ENCODE measurements at places on chromosomes 5 and 9.

DNA sequence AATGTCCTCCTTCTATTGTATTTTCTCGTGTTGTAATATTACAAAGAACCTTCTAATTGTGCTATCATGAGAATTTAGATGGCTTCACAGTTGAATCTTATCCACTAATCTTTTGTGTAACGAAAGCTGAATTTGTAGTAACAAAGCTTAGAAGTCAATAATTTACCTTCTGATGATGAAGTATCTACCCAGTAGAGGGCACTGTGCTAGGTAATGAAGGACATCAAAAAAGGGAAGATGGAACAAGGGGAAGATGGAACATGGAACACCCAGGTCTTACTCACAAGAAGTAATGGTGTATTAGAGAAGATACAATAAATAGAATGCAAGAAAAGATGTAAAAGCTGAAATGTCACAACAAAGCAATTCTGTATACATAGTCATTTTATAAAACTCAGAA is 131.0 kb upstream of the CCNG1 start:
- no peak for DNase-seq

DNA sequence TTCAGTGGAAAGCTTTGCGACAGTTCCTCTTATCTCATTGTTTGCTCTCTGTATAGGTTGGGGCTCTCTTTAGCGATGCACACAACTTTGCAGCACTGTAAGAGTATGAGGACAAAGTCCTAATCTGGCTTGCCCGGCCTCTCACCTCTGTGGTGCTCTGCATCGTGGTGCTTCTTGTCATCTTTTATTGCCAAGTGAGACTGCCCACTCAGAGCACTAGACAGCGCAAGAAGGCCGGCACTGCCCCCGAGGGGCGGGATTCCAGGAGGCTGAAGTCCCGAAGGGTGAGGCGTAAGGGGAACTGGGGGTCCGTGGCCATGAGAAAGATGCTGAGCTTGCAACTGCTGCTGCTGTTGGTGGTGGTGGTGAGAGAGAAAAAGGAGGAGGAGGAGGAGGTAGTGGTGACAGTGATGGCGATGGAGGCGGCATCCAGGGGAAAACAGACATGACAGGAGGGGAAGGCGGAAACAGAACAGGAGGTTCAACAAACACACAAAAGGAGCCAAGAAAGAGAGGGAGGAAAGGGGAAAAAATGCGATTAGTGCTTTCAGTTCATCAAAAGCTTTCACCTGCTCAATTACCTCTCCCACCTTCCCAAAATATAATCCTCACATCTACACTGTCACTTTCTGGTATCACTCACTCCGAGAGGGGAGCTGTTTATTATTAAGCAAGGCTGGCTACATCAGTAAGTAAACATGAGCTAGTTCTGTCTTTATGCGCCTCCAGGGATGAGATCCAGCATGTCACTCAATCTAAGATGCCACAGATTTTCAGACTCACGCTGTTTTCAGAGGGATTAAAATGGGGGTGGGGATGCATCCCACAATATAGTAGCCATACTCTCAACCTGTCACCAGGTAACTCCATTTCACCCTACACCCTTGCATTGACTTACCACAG is 55.1 kb downstream of the TLE1 start:
- DNase-seq = no peak

DNA sequence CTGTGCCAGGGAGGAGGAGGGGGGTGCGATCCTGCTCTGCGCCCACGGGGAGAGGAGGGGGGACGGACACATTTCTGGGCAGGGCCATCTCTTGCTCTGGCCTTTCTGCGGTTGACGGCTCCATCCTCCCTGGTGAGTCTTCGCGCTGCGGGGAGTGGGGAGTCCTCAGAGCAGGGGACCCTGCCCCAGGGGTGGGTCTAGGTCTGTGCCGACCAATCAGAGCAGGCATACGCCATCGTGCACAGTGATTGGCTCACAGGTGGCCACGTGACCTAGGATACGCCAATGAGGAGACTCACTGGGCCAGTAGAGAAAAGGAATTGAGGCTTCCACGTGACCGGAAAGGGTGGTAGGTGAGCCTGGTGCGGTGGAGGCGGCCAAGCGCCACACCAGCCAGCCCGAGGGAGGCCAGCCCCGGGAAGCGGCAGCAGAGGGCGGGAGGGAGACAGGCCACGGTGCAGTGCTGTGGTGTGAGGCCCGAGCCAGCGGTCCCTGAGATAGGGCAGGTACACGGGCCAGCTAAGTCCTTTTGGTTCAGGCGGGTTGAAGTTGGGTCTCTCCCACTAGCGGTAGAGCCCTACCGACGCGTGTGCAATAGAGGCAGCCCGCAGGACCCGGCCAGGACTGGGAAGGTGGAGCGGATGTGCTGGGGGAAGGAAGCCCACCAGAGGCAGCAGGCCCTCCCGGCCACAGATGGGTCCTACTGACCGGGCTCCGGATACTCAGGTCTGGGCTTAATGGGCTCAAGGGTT is 65.2 kb upstream of the RNF130 start:
- no peak for DNase-seq

GRCh38 chr5:77015938-77016569 is 14.2 kb upstream of the AGGF1 start:
- no peak for DNase-seq

- no peak for DNase-seq
These were observed 157.5 kb upstream of the FSTL4 start for GRCh38 chr5:133769842-133770241.

- DNase-seq = no peak
These were observed 77.4 kb downstream of the ZNF618 start for GRCh38 chr9:113953531-113953930.

- DNase-seq = no peak
These were observed 33.7 kb downstream of the FGF18 start for GRCh38 chr5:171453056-171453725.

- no peak for DNase-seq
These were observed 31.0 kb downstream of the PCBD2 start for GRCh38 chr5:134935711-134936602.

DNA sequence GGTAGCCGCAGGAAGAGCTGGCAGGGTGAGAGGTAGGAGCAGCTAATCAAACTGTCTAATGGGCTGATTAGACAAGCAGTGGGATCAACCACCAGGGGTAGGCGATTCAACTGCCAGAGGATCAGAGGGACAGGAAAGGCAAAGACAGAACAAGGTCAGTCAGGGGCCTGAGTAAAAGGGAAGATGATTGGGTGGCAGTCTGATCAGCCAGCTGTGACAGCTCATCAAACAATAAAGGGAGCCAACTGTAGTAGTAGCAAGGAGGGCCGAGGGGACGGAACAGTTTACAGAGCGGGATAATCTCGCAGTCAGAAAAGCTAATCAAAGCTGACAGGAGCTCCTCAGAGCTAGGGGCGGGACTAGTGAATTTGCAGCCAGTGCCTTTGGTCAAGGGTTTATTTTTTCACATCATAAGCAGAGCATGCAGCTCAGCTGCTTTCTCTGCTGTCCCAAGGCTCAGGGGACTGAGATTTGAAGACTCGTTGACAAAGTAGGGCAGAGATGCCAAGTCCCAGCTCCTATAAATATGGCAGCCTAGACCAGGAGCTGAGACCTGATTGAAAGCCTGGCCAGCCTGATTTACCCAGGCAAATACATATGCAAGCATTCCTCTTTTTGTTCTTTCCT is 418.2 kb downstream of the GABRG2 start:
- no peak for DNase-seq

GRCh38 chr9:22203371-22204138 is 194.4 kb upstream of the CDKN2B start:
- DNase-seq = no peak

DNA sequence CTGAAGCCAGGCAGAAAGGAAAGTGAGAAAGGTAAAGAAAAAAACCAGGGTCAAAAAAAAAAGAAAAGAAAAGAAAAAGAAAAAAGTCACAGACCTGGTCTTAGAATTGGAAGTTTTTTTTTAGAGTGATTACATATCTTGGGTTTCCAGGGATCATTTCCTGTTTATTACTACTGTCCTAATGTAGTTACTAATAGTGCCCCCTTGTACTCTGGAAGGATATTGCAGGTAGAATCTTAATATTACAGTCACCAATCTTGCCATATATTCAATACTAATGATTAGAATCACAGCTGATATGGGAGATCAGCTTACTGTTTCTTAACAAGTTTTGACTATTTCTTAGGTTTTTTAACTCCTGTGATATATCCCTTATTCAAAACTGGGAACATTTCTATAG is 543.2 kb upstream of the CDH6 start:
- DNase-seq = no peak

DNA sequence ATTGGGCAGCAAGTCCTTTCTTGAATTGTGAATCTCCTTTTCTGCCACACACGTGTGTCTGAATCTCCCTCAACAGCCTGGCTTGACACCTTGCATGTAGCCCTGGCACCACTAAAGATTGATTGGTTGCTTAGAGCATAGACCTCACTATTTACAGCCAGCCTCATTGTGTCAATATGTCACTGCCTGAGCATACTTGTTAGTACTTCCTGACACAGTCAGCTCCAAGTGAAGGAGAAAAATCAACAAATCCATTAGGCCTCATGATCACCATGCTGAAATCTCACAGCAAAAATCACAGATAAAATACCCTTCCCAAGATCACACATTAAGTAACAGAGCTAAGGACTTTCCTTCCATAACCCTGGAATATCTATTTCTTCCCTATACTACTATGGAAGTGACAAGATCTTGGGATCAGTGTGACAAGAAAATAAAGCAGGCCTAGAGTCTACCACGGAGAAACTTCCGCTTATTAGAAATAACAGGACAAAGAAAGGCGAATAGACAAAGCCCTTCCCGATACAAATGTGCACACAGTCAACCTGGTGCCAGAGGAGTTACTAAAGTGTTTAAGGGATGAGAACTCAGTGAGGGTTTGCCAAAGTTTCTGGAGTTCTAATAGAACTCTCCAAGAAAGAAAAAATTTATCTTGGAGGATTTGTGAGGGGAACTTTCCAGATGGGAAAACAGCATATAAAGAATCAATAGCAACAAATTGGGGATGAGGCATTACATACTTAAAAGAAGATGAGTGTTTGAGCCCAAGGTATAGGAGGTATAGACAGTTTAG is 5.6 kb upstream of the ARL15 start:
- DNase-seq = no peak

DNA sequence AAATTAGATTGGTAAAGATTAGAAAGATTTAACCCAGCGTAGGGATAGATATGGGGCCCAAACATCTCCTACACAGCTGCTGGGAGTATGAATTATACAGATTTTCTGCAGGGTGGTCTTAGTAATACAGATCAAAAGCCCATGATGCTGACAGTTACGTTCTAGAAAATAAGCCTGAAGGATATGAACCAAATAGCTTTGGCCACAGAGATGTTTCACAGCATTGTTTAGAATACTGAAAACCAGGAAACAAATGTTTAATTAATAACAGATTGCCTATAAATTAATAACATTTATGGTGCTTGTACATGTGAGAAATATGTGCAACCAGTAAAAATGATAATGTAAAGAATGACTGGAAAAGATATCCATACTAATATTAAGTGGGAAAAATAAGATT is 24.7 kb downstream of the F2RL2 start:
- DNase-seq = no peak

GRCh38 chr5:68015381-68016302 is 199.9 kb upstream of the PIK3R1 start:
- no peak for DNase-seq

DNA sequence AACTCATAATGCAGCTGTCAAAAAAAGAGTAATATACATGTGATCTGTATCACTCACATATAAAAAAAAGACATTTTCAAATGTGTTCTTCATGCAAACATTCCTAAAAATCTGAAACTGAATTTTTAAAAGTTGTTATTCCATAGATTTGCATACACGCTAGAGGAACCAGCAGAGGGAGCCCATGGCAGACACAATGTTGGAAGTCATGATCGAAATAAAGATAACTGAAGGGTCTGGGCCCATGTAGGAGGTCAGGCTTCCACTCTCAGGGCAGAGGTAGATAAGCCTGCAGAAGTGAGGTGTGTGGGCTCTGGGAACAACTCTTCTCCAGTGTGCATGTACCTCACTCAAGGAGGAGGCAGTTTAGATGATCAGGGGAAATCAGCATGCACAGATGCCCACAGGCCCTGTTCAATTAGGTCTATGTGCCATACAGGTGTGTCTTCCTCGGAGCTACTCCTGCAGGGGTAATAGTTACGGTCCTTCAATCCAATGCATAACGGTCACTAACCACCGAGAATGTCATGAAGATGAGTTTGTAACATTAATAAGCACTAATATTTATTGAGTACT is 208.6 kb downstream of the EPB41L4A start:
- no peak for DNase-seq

DNA sequence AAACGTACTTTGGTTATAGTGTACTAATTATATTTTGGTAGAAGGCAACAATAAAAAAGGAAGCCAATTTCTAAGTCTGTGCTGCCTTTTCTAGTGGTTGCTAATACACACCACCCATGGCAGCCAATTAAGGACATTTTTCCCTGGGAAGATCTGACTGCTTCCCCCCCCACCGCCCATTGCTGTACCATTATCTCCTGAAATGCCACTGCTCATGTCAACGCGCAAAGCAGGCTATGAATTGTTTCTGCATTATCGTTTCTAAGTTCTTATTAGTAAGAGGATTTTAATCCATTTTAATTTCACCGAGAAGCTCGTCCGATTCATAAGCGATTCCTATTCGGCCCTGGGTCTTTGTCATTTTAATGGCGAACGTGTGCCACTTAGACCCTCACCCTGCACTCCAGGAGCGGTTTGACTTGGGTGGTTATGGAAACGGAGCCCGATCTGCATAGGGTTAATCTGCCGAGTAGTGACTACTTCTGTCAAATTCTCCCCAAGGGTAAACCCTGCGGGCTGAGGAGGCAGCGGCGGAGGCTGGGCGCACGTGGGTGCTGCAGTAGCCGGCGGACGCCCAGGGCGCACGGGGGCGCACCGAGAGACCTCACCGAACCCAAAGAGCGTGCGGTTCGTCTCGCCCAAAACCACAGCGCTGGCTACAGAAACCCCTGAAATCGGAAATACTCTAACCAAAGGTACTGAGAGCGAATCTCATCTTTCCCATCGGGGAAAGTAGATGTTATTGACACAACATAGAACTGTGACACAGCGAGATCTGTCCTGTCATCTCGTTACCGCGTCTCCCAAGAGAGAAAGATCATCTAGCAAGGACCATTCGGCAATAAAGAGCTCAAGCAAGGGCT is 55.8 kb upstream of the SHC3 start:
- no peak for DNase-seq

DNA sequence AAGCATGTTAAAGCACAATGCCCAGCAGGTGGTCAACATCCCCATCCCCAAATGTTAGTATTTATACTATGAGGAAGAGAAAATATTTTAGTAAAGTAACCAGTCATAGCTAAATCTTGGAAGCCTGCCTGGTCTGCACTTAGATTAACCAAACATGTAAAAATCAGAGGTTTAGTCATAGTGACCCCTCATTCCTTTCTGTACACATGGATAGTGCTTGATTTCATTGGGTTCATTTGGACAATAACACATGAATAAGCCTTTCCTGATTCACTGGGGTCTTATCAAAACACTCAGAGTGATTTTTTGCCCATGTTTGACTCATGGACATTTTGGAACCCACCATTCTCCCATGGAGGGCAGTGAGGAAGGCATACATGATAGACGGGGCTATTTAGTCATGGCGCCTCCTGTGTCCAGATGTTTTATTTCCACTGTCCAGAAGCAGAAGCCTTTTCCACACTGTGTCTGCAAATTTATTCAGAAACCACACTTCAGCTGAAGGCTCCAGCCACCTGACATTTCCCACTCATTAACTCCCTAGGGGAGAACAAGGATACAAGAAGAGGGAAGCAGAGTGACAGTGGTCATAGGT is 32.5 kb downstream of the OR1J1 start:
- no peak for DNase-seq

- no peak for DNase-seq
These were observed 62.2 kb downstream of the INIP start for GRCh38 chr9:112655668-112656067.

GRCh38 chr9:83920927-83921707 is at the start of gene KIF27:
TSS of gene KIF27 (minus strand) at chr9:83921432. CDS start at chr9:83915591, 5,841 bp downstream.
- DNase-seq = peak; percentile 96
